ENCODE measurements at places on chromosomes 1 and 21.
A peak's percentile ranks its signal among the peaks of the same experiment; 100 is the strongest.

GRCh38 chr1:45806129-45806528, 2.7 kb downstream of the MAST2 start:
- DNase-seq: no peak

- DNase-seq: no peak
These were observed 1.3 kb downstream of the CLSTN1 start for GRCh38 chr1:9822490-9822889.

DNA sequence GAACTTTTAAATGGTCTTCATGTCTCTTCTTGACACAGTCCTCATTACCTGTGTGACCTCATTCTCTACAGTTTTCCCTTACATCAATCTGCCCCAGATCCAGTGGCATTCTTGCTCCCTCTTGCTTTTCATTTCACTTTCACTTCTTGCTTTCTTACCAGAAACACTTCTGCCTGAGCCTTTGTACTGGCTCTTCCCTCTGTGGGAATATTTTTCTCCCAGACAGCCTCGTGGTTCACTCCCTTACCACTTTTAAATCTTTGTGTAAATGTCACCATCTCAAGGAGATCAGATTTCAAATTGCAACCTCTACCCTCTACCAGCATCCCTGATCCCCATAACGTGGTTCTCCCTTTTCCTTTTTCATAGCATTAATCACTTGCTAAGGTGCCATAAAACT, 73.2 kb downstream of the DISC1 start:
- DNase-seq: no peak

GRCh38 chr21:45309069-45309986, 21.6 kb upstream of the POFUT2 start:
- DNase-seq: peak; percentile 24

DNA sequence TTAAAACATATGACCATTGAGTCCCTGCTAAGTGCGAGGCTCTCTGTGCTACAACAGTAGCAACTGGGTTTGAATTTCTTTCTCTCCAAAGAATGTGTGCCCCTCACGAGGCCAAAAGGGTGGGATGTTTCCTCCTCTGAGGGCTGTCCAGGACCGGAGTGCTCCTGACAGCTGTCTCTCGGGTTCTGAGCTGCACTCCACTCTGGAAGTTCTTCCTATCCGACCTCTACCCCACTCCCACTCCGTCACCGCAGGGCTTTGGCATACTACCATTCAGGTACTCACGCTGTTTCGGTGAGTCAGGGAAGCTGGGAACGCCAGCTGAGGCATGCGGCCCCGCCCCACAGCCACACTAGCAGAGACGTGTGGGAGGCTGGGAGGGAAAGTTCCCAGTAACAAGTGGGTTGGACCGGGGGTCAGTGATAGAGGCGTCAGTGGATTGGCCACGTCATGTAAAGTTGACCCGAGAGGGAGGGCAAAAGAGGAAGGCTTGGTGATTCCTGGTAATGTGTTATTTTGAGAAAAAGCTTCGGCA, 705 bp upstream of the SLC50A1 start:
- DNase-seq: no peak

DNA sequence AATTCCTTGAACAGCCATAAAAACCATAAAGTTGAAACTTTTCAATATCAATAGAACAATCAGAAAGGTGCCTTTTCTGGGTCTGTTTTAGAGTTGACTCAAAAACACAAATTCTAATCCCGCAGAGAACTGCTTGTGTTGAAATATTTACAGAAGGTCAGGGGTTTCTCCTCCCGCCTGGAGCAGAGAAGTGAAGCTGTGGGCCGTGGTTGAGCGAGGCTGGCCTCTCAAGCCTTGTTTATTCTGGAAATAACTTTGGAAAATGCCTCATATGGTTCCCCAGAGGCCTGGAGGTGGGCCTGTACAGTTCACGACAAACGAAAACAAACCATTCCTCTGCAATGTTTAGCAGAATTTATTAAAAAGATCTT, 90.8 kb upstream of the ERRFI1 start:
- DNase-seq: no peak

GRCh38 chr1:98121646-98122045, 200.8 kb upstream of the DPYD start:
- DNase-seq: no peak

DNA sequence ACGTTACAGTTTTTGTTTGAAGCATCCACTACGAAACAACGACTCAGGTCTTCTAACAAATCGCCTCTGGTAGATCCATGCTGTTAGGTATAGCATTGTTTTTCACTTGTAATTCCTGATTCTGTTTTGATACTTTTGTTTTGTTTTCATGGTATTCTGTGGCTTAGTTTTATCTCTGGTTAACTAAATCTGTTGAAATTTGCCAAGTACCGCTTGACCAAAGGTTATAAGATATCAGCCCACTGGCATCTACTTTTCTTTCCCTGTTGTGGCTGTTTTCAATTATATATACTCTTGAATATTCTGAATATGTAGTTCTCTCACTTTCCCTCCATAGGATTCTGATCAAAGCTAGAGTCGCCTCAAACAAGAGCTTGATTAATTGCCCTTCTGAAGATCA, 274.8 kb upstream of the C1orf105 start:
- DNase-seq: no peak

- DNase-seq: no peak
These were observed 9.1 kb upstream of the ARTN start for GRCh38 chr1:43924516-43924915.

- no peak for DNase-seq
These were observed 7.9 kb downstream of the LAD1 start for GRCh38 chr1:201391225-201391624.

DNA sequence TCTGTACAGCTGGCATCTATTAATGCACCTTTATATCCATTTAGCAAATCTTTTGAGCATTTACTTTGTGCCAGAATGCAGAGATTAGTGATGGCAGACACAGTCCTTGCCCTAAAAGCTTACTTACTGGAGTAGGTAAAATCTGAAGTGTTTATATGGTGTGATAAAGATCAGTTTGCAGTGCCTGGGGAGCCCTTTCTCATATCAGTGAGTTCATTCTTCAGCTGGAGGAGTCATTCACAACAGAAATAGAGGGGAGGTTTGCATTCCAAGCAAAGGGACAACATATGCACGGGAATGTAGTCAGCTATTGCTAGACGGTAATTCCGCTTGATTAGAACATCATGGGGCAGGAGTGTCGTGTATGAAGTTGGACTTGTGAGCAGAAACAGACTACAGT, 8.4 kb downstream of the SLC35F3 start:
- DNase-seq: no peak

DNA sequence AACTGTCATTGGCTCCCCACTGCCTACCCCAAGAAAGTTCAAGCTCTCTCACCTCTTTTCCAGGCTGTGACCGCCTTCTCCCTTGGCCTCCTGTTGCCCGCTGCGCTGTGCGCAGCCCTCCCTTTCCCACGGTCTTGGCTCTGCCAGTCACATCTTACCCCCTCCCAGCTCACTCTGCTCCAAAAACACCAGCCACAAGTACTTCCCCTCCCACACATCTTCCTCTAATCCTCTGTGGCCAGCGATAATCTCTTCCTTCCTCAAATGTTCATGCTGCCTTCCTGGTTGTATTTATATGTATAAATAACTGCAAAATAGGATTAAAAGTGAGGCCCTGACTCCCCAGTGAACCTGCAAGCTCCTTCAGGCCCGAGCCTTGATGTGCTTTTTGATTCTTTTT, 81.8 kb downstream of the AJAP1 start:
- DNase-seq: no peak

GRCh38 chr1:233598891-233599541, 14.9 kb upstream of the KCNK1 start:
- DNase-seq: no peak

- no peak for DNase-seq
These were observed 19.5 kb downstream of the LUZP1 start for GRCh38 chr1:23149114-23149513.

DNA sequence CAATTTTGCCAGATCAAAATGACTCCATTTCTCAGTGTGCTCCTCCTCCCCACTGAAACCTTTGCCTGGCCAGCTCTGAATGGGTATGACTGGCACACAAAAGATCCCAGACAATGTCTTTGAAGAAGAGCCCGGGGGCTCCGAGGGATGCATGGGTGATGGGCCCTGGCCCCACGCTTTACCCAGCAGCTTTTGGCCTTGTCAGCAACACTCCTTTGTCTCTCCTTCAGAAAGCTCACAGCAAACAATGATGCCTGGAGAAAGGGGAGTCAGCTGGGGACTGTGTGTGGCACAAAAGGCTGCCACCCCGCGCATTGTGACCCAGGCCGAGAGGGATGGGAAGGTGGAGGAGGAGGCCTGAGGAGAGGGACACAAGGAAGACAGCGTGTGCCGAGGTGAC, 45.9 kb downstream of the PLXNA2 start:
- no peak for DNase-seq

GRCh38 chr1:169670836-169671235, 40.6 kb downstream of the SELL start:
- DNase-seq: no peak

DNA sequence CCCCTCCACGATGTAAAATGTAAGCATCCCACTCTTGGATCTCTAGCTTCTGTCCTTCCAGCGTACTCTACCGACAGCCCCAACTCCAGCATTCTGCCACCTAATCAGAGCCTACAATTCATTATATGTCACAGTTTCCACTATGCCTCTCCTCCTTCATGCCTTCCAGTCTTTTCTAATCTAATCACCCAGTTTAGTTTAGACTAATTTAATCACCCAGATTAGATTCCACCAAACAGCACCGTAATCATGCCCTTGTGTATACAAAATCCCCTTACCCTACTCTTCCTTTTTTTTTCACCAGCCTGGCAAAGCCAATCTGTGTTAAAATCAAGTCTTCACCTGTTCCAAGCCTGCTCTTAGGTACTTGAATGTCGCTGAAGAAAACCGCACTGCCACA, 49.8 kb upstream of the KANK4 start:
- DNase-seq: no peak

DNA sequence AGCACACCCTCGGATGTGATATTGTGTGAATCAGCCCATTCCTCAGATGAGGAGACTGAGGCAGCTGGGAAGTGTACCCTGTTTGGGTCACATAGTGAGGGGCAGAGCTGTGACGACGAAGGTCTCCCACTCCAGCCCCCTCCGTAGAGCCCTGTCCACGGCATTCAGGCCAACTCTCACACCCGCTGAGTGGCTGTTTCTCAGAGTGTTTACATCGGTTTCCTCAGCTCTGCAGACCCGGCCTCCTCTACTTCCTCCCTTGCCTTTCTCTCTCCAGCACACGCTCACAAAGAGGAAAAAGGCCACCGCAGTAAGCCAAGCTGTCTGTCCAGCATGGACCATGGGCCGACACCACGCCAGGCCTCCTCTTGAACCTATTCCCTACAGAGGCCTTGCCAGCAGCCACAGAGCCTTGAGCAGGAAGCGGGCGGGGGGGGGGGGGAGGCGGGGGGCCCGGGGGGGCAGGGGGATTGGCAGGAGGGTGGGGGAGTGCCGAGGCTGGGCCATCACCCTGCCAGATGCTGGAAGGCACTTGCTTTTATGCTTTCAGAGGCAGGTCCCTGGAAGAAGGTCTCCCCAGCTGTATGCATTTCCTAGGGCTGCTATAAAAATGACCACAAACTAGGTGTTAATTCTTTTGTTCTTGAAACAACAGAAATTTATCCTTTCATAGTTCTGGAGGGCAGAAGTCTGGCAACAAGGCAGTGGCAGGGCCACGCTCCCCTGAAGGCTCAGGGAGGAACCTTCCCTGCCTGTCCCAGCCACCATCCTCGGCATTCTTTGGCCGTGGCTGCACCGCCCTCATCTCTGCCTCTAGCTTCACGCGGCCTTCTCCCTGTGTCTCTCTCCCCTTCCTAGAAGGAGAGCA, 178.4 kb downstream of the PSMG1 start:
- DNase-seq: no peak

- no peak for DNase-seq
These were observed 481.1 kb upstream of the PTBP2 start for GRCh38 chr1:96240438-96240837.

DNA sequence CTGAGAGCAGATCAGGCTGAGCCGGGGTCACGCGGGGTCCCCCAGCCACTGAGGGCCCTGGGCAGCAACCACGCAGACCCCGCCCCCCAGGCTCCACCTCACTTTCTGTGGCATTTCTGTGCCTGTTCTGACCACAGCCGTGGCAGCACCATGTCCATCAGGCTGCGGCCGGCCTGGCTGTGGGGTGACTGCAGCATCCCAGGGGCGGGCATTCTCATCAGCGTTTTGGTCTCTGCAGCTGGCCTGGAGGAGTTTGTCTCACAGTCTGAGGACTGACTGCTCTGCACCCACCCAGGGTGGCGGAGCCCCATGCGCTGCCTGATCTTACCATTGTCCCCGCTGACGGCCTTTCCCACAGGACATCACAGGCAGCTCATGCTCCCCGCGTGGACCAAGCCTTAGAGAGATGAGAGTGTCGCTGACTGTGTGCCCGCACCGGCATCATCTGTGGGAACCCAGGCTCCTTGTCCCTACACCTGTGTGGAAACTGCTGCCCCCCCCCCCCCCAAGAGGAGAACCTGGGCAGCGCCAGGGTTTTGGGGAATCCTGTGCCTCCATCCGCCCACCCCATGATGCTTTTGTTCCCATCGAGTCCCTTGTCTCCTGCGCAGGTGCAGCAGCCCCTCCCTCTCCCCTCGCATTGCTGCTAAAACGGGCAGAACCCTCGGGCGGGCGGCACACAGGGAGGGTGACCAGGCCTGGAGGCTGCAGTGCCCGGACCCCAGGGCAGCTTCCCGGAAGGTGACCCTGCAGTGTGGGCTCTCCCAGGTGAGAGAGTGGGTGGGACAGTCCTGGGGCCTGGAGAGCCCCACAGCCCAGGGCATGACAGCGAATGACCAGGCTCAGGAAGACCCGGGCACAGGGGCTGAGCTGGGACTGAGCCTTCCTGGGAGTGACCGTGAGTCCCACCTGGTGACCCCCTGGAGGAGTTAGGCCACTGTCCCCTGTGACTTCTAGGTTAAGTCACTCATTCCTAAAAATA, 1.8 kb downstream of the KRTAP10-1 start:
- no peak for DNase-seq

DNA sequence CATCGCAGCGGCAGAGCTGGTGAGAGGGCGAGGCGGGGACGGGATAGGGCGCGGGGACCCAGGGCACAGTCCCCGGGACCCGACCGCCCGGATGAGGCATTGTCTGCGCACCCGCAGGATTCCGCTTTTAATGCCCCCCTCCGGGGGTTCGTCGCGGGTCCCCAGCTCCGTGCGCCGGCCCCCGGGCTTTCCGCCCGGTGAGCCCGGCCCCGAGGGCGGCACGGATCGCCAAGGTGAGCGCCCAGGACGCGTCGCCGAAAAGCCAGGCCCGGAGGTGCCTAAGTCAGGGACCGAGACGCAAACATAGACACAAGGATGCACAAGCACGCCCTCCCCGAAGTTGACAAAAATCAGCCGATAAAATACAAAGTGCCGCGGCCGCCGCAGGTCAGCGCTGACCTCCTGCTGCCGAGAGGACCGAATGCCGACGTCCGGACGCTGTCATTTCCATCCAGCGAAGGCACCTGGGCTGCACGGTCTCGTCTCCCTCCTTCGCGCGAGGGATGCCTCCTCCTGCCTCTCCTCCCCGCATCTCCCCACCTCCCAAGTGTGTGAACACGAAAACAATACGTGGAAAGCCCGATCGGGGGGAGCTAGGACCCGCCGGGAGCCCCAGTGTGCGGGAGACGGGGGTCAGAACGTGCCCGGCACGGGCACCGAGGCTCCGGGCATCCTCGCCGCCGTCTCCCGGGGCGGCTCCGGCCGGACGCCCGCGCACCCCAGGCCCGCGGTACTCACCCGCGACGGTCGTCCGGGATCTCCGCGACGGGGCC, 101.1 kb upstream of the SOD1 start:
- peak; percentile 15 for DNase-seq

- no peak for DNase-seq
These were observed 308.0 kb downstream of the CAMTA1 start for GRCh38 chr1:7093297-7093696.

All from T-helper 2 cell (primary cell).